Dermis blood vessel endothelial cell (primary cell): ENCODE measurements at places on chromosomes 6 and 20. TPM values are rescaled to one million over a fixed set of nuclear protein-coding genes. Genes with fewer than 3 reads are reported as not detected.

Gene SPINT3
- total RNA-seq = not detected in 2 replicates

Gene SIRPB2
- 0.51 and 1.3 TPM in 2 replicates for total RNA-seq

Gene C6orf47
- 20.6 and 28.6 TPM in 2 replicates for total RNA-seq

Gene VWA7
- total RNA-seq = 0.05 and 0.34 TPM in 2 replicates

Gene BMP6
- total RNA-seq = 234 TPM in 2 replicates

Gene MYCT1
- 112 and 162 TPM in 2 replicates for total RNA-seq
